ENCODE measurements at places on chromosomes 1 and 21.
A peak's percentile ranks its signal among the peaks of the same experiment; 100 is the strongest.

- DNase-seq: no peak
Observed at GRCh38 chr1:39226836-39227235, 22.3 kb downstream of the MACF1 start.

- no peak for DNase-seq
Observed at GRCh38 chr1:212062832-212063438, 27.4 kb downstream of the DTL start.

DNA sequence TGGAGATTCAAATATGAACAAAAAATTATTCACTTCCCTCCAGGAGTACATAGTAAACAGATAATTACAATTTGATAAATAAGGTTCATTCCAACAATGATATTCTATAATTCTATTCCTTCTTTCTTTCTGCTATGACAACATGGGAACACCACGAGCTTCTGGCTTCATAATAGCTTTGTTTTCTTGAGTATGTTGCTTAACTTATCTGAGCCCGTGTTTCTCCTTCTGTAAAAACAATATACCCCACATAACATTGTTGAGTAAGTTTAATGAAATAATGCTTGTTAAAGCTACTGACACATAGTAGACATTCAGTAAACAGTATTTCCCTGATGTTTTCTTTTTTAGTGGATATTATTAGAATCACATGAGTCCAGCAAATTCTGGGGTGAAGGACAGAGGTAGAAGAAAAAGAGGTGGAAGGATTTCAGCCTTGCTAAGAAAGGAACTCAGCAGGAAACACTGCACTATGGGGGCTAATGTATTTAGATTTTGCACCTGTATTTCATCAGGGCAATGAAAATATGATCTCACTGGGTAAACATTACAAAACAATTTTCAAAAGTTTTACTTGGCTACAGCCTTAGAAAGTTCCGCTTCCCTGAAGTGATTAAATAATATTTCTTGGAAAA is 430.8 kb upstream of the C1orf87 start:
- no peak for DNase-seq

GRCh38 chr1:13804240-13804633 is 104.2 kb downstream of the PRDM2 start:
- no peak for DNase-seq

- DNase-seq: no peak
Observed at GRCh38 chr21:29350246-29350779, 51.6 kb downstream of the BACH1 start.

GRCh38 chr1:18052671-18053070 is 54.9 kb upstream of the IGSF21 start:
- no peak for DNase-seq

DNA sequence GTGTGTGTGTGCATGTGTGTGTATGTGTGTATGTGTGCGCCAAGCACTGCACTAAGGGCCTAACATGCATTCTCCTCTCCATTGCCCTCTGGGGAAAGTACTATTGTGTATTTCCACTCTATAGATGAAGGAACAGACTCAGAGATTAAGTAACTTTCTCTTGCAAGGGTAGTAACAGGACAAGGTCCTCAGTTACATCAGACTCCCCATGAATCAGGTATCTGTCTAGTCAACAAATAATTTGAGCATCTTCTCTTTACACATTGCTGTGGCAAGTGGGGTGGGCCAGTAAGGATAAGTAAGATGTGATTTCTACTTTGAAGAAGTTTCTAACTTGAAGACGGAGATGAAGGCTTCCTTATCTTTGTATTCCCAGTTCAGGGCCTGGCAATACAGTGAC is 5.0 kb upstream of the HTR1D start:
- DNase-seq: no peak

DNA sequence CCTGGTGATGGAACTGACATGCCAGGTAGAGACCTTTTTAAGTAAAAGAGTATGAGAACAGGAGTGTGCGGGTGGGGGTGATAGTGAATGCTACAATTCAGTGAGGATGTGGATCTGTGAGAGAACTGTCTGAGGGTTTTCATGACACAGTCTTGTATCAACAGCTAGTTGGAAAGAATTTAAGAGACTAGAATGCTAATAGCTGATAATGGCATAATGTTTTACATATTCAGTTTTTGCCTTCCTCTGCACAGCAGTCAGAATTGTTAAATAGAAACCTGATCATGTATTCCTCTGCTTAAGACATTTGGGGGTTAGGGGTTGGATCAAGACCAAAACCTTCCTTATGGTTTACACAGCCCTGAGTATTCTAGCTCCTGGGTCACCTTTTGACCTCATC is 152.8 kb upstream of the ZRANB2 start:
- DNase-seq: no peak

GRCh38 chr1:45822644-45823043 is 19.2 kb downstream of the MAST2 start:
- no peak for DNase-seq

GRCh38 chr1:230332575-230333066 is 93.5 kb downstream of the PGBD5 start:
- DNase-seq: no peak

GRCh38 chr1:78061825-78062523 is 16.2 kb downstream of the GIPC2 start:
- DNase-seq: no peak

- DNase-seq: peak; percentile 77
Observed at GRCh38 chr1:32650248-32650751, at the start of gene ZBTB8OS. TSS of gene ZBTB8OS (minus strand) at chr1:32650550. CDS start at chr1:32650529, 21 bp downstream.

All from activated CD8-positive, alpha-beta memory T cell treated with anti-CD3 and anti-CD28 coated beads for 1 hour (primary cell).